NCI-H1436 (cell line): ENCODE measurements at places on chromosomes 4 and X.
A peak's percentile ranks its signal among the peaks of the same experiment; 100 is the strongest.

DNA sequence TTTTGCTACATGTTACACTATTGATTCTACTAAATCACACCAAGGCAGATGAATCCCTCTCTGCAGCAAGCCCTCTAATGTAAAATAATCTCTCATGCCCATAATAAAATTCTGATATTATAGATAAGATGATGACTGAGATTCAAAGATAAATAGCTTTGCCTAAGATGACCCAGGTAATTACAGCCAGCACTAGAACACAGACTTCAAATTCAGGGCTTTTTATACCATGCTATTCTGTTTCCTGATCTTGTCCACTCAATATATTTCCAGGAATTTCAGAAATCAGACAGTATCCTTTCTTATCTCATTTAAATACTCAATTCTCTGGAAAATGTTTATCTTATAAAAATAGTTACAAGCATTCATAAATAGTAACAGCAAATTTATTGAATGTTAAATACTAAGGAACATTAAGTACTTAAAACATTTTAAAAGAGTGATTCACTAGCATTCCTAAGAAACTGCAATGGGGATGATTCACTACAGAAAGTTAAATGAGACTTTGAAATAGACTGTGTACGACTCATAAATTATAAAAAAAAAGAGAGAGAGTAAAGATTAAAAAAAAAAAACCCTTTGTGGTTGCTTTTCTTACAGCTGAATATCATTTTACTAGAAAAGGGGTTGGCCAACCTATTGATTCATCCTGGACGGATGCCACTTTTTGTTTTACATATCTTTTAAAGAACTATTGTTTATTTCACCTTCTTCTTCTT, 45.8 kb upstream of the IL21 start:
- no peak for DNase-seq

DNA sequence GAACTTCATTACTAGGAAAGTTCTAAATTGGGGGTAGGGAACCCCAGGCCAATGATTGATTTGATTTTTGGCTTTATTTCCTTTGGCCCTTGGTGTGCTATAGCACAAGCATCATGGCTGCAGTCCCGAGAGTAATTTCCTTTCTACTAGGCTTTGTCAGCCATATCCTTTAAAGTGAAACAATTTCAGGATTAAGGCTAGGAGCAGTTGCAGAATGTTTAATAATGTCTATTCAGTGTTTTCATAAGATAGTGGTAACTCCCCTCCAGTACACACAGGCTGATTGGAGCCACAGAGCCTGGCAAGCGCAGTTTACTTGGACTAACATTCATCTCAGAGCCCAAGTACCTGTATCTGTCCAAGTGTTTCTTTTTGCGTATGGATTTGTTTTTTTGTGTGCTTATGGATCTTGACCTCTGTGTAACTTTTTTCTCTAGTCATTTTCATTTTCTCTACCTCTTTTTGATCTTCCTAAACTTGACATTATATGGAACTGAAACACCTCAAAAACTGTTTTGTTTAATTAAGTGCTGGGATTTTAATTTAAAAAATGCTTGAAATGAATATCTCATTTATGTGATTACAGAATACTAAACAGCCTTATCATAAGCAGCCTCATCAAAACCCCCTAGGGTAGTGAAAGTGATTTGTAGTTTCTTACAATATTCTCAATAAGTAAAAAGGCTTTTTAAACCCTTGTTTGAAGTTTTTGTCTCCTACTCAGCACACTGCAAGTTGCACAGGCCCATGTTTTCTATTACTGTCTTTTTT, 7.5 kb downstream of the STIM2 start:
- no peak for DNase-seq

- no peak for DNase-seq
These were observed 732 bp upstream of the ESX1 start for GRCh38 chrX:104255465-104255864.

DNA sequence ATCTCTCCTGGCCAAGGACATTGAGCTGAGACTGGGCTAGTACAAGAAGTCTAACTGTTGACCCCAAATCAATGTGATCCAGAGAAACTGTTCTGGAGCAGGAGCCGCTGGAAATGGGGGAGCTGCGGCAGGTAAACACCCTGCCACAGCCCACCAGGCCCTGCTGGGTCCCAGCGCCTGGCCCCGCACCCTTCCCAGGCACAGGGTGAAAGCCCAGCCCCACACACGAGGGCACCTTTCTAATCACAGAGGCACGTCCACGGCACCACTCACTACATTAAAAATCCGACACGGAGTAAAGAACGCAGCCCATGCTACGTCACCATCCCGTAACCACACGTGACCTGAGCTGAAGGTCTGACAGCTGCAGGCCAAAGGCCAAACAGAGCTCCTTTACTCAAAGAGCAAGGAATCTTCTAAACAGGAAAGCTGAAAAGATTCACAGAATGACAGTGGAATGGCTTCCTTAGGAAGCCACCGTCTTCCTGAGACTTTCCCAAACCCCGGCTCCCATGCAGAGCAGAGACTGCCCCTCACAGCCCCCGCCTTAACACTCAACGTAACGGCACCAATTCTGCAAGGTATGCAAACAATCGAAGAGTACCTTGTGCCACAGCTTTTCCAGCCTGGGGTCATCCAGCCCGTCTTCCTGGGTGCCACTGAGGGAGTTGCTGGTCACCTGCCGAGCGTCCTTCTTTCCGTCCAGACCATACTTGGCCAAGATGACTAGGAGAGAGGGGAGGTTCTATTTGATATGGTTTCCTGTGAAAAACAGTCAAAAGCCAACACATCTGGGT, 12.6 kb downstream of the LRPAP1 start:
- DNase-seq: no peak

DNA sequence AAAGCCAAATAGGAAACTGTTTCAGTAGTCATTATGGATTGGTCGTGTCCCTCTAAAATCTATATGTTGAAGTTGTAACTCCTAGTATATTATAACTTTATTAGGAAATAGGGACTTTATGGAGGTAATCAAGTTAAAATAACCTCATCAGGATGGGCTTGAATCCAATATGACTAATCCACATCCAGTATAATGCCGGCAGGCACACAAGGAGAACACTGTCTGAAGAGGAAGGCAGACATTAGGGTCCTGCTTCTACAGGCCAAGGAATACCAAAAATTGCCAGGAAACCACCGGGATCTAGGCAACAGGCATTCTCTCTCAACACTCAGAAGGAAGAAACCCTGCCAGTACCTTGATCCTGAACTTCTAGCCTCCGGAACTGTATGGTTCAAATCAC, 130.3 kb downstream of the ATP10D start:
- DNase-seq: no peak

GRCh38 chr4:159048166-159048886, 54.6 kb upstream of the RAPGEF2 start:
- DNase-seq: peak; percentile 74

- DNase-seq: no peak
These were observed 8.0 kb downstream of the SLC9B1 start for GRCh38 chr4:103011378-103012025.

DNA sequence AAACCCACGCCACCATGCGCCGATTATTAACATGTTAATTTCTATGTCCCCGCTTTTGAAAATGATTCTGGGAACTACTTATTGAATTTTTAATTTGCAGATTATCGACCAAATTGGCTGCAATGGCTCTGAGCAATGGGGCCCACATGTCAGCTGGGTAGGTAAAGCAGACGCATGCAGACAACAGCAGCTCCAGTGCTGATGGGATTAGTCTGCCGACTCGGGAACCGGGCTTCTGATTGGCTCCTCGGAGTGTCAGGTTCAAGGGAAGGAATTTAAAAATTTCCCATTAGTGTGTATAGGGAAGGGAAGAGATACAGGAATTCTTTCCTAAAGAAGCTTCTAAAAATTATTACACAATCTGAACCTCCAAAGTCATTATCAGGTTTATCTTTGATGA, 77.4 kb upstream of the PPARGC1A start:
- DNase-seq: no peak

DNA sequence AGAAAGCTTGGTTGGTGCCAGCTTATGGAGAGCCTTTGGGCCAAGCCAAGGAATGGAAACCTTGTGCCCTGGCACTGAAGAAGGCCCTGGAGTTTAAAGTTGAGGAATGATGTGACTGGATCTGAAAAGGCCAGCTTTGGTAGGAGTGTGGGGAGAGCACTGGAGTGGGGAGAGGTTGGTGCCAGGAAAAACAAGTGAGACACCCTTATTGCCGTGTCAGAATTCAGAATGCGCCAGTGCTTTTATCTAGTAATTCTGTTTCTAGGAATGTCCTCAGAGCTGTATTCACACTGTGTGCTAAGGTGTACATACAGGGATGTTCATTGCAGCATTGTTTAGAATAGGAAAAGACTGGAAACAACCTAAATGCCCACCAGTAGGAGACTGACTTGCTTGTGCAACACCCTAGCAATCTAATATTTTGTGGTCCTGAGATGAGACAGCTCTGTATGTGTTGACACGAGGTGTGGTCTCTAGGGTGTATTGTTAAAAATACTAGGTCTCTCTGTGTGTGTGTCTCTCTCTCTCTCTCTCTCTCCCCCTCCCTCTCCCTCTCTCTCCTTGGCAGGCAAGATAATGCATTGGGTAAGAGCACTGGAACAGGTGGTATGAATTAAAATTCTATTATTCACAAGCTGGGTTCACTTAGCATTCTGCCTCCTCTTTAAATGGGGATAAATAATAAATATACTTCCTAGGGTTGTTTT, 107.8 kb downstream of the GATB start:
- DNase-seq: no peak

DNA sequence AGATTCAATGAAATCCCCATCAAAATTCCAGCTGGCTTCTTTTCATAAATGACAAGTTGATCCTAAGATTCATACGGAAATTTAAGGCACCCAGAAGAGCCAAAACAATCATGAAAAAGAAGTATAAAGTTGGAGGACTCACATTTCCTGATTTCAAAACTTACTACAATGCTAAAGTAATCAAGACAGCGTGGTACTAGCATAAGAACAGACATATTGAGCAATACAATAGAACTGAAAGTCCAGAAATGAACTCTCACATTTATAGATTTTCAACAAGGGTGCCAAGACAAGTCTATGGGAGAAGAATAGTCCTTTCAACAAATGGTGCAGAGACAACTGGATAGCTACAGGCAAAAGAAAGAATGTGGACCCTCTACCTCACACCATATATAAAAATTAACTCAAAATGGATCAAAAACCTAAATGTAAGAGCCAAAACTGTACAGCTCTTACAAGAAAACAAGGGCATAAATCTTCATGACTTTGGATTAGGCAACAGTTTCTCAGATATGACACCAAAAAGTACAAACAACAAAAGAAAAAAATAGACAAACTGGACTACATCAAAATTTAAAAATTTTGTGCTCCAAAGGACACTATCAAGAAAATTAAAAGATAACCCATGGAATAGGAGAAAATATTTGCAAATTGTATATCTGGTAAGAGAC, 28.5 kb downstream of the SASH3 start:
- no peak for DNase-seq

DNA sequence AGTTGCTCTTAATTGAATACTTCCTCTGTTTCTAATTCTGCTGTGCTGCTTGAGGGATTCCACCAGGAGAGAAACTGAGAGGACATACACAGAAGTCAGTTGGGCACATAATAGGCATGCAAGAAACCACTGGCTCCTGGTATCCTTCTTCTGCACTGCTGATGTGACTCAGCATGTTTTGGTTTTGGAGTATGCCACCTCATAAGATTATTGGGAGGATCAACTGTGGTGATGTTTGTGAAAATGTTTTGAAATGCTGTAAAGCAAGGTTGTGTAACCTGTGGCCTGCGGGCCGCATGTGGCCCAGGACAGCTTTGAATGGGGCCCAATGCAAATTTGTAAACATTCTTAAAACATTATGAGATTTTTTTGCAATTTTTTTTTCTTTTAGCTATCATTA, 119.6 kb downstream of the GATB start:
- DNase-seq: no peak

GRCh38 chr4:102551958-102552565, 50.9 kb downstream of the NFKB1 start:
- DNase-seq: no peak

GRCh38 chr4:123419885-123420755, 23.5 kb downstream of the SPRY1 start:
- DNase-seq: no peak

DNA sequence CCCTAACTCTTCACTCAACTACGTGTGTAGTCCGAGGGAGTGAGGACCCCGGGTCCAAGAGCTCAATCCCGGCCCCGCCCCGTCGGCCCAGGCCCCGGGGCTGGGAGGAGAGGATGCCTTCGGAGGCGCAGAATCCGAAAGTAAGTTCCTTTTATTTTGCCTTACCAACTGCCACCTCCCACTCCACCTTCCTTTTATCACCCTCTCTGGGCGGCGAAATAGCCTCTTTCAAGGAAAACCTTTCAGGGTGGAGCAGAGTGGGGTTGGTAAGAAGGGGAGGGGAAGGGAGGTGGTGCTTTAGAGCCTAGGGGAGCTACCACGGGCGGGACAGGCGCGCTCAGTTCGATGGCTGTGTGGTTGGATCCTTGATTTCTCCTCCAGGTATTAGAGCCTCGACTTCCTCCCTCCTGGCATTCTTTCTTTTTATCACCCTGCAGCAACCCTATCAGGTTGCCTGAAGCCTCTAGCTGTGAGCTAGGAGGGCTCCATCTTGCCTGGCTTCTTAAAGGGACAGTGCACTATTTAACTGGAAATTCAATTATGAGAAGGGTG, 191.2 kb downstream of the RRAGB start:
- no peak for DNase-seq

- DNase-seq: no peak
These were observed 87.5 kb upstream of the UXT start for GRCh38 chrX:47746446-47746845.

GRCh38 chrX:141278306-141278705, 36.0 kb upstream of the SPANXC start:
- DNase-seq: no peak

DNA sequence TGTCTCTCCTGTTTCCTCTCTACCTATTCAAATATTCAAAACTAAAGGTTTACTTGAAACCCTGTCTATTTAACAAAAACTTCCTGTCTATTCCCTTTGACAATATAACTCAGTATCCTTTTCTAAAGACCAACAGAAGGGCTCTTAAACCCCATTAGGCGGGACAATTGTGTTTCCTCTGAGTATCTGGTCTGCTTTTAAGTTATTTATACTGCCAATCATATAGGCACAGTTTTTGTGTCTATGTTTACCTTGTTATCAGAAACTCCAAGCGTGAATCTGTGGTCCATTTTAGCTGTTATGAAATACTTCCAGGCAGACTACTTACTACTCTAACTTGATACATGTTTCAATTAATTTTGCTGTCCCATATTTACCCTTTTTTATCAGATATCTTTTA, 350.0 kb upstream of the CTSO start:
- peak; percentile 50 for DNase-seq

DNA sequence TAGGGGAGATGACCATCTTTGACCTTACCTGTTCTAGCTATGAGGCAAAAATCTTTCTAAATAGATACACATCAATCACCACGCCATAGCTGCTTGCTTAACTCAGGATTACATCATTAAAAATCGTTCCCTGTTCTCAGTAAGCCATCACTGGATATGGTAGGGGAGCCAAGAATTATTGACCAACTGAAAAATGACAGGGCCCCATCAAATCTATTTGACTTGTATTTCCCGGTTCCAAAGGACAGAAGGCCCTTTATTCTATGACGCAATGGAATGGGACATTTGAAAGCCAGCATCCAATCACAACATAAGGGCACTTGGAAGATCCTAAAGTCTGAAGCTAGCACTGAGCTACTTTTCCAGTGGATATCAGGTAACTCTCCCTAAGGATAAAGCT, 75.6 kb upstream of the NOCT start:
- no peak for DNase-seq
